Stimulated activated CD4-positive, alpha-beta T cell treated with anti-CD3 and anti-CD28 coated beads, Interleukin-2, amount 100 ng/mL, for 48 hours (primary cell): ENCODE measurements at places on chromosomes 5 and 9.

DNA sequence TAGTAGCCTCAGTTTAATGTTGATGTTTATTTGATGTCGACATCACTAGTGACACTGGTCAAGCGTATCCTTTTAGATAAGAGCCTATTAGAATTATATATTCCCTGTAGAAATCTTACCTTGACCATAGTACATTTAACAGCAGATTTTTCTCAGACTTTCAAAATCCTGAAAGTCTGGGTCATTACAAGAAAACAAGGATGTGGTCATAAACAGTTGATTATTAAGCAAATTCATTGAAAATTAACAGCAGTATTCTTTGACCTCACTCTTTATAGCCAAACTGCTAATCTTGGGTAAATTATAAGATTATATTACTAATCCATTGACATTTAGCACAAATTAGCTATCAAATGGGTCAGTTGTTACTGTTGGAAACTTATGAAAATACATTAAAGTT, 83.4 kb downstream of the GHR start:
- no peak for DNase-seq

- no peak for DNase-seq
These were observed 3.8 kb downstream of the BRINP1 start for GRCh38 chr9:119365291-119366027.

DNA sequence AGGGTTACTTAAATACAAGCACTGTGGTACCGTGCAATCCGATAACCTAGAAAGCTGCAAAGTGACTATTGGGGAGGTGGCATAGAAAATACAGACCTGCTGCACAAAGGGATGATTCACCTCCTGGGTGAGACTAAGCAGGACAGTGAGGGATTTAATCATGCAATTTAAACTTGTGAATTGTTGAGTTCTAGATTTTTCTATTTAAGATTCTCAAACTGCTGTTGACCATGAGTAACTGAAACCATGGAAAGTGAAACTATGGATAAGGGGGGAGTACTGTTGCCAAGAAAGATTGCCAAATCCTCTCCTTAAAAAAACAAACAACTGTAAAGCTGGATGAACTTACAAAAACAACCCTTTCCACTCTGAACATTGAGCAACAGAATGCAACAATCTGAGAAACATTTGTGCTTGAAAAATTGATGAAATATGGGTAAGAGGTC, 61.5 kb upstream of the NUDT12 start:
- no peak for DNase-seq

DNA sequence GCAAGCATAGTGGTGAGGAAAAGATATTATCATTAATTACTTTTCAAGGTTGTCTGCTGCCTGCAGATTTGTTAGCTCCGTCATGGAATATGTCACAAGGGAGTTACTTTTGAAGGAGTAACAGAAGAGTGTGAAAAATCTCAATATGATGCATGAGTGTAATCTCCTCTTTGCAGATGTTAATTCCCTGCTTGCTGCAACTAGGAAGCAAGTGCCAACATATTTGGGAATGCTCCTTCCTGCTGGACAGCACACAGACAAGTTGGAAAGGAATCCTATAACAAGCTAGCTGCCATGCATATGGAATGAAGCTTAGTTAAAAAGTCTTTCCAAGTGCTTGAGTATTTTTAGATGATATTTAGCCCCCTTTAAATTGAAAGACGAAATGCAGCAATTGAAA, 2023.6 kb upstream of the CDH6 start:
- no peak for DNase-seq

DNA sequence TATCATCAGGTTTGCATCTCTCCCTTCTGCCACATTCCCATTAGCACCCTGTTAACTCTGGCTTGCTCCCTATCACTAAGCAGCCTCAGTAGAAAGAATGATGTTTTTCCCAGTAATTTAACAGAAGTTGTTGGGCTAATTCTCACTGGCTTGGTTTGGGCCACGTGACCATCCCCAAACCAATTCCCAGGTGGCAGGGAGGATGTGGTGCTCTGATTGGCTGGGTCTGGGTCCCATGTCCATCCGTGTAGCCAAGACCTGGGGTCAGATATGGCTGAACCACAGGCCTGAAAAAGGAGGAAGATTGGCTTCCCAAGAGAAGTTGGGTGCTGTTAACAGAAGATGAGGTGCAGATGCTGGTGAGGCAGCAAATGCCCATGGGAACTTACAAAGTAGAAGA, 122.0 kb downstream of the BOD1 start:
- no peak for DNase-seq

GRCh38 chr5:55915783-55916182, 64.6 kb downstream of the IL31RA start:
- DNase-seq = no peak

DNA sequence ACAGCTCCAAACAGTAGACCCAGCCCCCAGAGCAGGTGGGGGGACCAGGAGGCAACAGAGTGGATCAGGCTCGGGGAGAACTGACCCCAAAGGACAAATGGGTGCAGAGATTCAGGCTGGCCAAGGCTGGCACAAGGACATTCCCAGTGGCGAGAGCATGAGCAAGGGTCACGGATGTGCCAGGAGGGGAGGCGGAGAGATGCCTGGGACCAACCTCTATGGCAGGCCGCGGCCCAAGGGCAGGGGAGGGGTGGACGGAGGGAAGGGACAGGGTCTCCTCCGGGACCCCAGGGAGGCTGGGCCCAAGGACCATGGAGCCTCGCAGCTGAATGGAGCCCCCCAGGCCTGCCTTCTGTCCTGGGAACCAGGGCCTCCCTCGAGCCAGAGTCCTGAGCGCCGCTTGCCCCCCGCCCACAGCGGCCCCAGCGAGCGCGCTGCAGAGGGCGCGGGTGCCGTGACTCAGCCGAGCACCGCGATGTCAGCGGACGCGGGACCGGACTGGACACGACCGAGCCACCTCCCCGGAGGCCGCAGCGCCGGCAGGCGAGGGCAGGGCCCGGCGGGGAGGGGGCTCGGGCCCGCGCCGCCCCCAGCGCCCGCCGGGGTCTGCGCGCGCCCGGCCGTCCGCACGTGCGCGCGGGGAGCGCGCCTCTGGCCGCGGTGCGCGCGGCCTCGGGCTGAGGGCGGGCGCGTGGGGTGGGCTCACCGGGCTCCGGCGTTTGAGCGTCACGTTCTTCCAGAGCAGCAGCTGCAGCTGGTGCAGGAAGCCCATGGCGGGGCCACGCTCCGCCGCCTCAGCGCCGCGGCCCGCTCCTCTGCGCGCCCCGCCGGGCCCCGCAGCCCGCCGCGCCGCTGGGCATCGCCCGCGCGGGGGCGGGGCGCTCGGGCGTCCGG, at the start of gene ABCA2:
ABCA2 (minus strand) TSS at position 869 of the 894 bp plus-strand sequence; CDS start at position 772, 97 bp downstream.
- DNase-seq = no peak

DNA sequence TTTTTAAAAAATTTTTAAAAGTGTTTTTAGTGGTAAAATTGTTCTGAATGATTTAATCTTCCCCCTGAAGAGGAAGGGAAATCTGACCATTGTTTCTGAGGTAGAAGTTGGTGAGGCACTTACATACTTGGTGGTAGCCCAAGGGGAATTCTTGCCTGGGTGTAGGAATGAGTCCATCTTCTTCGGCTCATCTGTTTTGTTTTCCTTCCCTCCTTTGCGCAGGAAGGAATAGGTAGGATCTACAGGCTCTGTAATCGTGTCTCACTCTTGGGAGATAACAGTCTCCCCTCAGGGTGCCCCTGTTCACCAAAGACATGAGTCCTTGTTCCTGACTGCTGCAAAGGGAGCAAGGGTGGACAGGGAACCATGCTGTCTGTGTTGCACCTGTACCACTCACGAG, 138.1 kb downstream of the HSPA4 start:
- no peak for DNase-seq

GRCh38 chr5:136230176-136230575, 37.2 kb upstream of the SMIM32 start:
- DNase-seq = no peak

GRCh38 chr9:106886111-106887046, 23.4 kb downstream of the ZNF462 start:
- no peak for DNase-seq
